ENCODE measurements at places on chromosomes 5 and 9. TPM values are rescaled to one million over a fixed set of nuclear protein-coding genes. Genes with fewer than 3 reads are reported as not detected.

The NOXA1 gene
- total RNA-seq = 2.2 TPM

DNA sequence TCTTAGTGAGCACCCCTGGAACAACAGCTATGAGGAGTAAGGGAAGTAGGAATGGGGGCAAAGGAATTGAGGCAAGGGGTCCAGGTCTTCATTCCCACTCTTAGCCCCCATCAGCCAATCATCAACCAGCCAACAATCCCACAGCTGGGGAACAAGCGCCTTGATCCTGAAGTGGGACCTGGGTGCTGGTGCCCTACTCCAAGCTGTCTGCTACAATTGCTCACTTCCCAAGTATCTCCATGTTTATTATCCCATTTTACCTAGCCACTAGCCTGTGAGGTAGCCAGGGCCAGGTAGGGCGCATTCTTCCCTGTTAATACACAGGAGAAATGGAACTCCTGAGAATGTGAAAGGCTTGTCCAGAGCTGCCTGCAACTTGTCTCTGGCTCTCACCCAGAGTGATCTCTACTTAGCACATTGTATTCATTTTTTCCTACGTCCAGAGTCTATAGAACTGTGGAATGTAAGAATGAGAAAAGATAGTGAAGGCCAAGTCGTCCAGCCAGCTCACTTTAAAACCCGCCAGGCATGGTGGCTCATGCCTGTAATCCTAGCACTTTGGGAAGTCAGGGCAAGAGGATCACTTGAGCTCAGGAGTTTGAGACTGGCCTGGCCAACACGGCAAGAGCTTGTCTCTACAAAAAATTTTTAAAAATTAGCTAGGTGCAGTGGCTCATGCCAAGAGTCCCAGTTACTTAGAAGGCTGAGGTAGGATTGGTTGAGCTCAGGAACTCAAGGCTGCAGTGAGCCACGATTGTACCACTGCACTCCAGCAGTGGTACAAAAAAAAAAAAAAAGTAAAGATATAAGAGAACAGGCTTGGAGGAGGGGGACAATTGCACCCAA, 6.2 kb upstream of the DNAJC18 start:
- DNase-seq = peak; percentile 36

The TTC23L gene
- total RNA-seq = 7.0 TPM

GRCh38 chr5:153718713-153719112, 228.2 kb downstream of the GRIA1 start:
- no peak for DNase-seq

- no peak for DNase-seq
Measured at GRCh38 chr5:69202497-69202896, 13.1 kb downstream of the CENPH start.

Measured in suprapubic skin (tissue), 4 donors.